CD4-positive, alpha-beta T cell treated with Interleukin-15 for 1 hour (primary cell): ENCODE measurements at places on chromosomes 16 and 17.
A peak's percentile ranks its signal among the peaks of the same experiment; 100 is the strongest.

DNA sequence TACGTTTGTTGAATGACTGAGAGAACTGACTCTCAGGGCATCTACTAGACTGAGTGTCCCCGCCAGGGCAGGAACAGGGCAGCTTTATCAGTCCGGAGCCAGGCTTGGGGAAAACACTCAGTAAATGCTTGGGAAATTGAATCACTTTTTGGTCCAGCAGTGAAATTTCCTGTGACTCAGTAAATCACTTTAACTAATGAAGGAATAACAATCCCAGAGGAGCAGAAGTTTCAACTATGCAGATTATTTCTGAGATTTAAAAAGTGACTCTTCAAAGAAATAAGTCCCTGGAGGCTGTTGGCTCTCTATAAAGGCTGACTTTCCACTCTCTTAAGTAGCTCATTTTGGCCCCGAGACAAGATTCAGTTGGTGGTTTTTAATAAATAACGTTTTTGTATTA, 101.8 kb downstream of the FOXL1 start:
- DNase-seq: no peak

DNA sequence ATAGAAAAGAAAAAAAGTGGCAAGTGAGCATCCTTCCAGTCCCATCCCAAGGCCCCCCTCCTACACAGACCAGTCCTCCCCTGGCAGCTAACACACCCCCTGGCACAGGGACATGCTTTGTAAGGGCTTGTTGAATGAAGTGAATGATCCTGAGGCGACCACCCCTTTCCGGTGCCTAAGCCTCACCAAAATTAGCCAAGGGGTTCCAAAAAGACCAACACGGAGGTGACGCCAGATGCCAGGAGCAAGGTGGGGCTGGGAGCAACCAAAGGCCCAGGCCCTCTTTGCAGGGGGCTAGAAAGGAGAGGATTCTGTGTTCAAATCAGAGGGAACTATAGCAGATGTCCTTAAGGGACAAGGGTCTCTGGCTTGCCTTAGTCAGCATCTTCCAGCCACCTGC, 5.5 kb downstream of the KRT35 start:
- no peak for DNase-seq

- DNase-seq: no peak
These were observed 897 bp downstream of the TP53I13 start for GRCh38 chr17:29569245-29569950.

- no peak for DNase-seq
These were observed 393.4 kb downstream of the SEC14L1 start for GRCh38 chr17:77534137-77534536.

DNA sequence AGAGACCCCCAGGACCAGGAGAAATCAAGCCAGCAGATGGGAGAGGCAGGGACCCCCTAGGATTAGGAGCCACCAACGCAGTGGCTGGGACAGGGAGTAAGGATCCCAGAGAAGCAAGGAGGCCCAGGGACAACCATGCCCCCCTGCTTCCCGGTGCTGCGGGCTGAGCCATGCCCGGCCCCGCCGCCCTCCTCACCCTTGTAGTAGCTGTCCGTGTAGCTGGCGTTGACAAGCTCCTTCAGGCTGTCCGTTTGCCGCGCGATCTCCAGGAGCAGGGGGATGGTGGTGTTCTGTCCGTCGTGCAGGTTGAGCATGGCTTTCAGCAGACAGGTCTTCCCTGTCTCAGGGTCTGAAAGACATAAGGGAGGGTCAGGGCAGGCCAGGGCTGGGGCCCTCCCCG, 18.4 kb downstream of the TRPV1 start:
- no peak for DNase-seq

GRCh38 chr17:37429453-37429852, 22.8 kb downstream of the TADA2A start:
- no peak for DNase-seq

DNA sequence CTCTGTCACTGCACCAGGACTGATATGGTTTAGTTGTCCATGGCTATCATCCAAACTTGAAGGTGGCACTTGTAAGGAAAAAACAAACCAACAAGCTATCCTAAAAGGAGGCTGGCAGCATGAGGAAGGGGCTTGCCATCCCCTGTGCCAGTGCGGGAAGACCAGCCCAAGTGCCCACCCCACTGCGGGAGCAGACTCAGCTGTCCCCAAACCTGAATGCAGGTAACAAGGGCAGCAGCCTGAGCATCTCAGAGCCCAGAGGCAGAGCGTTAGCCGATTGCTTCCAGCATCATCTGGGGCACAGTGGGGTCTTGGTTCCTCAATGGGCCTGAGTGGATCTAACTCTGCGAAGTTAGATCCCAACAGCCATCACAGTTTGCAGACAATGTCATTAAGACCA, 29.2 kb upstream of the C16orf78 start:
- DNase-seq: no peak

GRCh38 chr17:80871341-80871740, 120.3 kb upstream of the CHMP6 start:
- DNase-seq: no peak

- DNase-seq: no peak
These were observed 91.4 kb upstream of the CCL2 start for GRCh38 chr17:34163646-34164045.

DNA sequence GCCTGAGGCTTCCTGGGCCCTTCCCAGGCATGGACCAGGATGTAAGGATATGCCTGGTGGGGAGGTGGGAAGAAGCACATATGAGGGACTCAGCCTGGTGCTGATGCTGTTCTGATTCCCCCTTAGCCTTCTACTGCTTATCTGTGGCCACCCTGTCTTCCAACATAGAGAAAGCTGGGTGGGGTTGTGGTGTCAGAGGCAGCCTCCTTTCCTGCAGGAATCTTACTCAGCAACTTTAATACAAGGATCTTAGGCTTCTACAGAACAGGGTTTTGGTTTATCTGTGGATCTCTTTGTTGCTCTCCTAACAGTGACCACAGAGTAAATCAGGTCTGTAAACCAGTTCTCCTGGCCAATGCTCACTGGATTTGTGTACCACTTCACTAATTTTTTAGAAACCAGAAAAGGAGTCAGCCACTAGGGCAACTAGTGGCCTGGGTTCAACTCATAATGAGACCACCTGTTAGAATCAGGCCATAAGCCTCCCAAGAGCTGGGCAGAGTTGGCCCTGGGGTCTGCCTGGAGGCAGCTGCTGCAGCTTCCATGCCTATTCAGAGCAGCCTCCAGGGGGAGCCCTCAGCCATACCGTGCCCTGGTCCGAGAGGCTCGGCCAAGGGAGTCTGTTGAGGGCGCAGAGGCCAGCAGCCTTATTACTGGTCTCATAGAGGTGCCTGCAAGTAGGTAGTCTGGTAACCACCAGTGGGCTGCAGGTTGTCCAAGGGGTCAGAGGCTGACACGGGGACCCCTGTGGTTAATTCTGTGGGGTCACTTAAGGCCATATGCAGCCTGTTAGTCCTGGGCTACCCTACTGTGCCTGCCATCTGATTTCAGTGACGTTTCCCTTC, 7.1 kb downstream of the HAS3 start:
- peak; percentile 36 for DNase-seq

DNA sequence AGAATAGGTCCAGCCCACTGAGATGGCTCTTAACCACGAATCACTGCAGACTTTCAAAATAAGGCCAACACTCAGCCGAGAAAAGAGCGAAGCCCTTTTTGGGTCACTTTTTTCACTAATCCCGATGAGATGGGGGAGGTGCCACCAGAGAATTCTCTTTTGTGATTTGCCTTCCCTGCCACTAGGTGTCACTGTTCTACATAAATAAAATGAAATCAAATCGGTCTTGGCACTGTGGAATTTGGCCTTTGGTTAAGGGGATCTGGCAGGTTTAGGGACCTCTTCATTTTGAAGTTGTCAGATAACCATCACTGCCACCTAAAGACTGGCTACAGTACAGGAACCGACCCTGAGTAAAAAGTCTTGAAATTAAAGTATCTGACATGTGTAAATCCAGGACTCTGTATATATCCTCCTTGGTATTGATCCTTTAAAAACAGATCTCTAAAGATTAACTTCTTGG, 147.0 kb downstream of the HS3ST4 start:
- no peak for DNase-seq

GRCh38 chr17:78787444-78787843, 5.4 kb upstream of the CYTH1 start:
- no peak for DNase-seq

GRCh38 chr16:89484923-89485679, 5.3 kb downstream of the ANKRD11 start:
- peak; percentile 55 for DNase-seq

- DNase-seq: no peak
These were observed 816 bp downstream of the HSBP1 start for GRCh38 chr16:83808573-83809014.

DNA sequence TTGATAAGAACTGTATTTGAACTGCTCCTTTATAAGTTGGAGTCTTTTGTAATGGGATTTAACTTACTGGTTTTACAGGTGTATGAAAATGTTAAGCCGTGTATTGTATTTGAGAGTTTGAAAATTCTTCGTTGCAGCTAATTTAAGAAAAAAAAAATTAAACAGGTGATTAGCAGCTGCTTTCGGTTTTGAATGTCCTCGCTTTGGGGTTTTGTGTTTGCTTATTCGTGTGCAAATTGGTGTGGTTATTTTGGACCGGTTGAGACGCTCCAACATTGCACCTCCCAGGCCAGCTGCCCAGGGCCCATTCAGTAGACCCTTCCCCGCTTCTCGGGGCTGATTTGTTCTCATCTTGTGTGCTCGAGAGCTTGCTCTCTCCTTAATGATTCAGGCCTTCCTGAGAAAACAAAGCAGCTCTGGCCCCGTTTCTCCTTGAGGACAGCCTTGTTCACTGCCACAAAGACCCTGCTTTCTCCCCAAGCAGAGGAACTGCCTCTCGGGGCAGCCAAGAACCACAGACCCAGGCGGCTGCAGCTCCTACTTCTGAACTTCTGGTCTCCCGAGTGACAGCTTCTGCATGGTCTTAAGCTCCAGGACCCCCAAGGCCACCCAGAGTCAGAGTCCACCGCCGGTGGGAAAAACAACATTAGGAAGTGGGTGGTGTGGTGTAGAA, 100.5 kb downstream of the MSI2 start:
- no peak for DNase-seq

DNA sequence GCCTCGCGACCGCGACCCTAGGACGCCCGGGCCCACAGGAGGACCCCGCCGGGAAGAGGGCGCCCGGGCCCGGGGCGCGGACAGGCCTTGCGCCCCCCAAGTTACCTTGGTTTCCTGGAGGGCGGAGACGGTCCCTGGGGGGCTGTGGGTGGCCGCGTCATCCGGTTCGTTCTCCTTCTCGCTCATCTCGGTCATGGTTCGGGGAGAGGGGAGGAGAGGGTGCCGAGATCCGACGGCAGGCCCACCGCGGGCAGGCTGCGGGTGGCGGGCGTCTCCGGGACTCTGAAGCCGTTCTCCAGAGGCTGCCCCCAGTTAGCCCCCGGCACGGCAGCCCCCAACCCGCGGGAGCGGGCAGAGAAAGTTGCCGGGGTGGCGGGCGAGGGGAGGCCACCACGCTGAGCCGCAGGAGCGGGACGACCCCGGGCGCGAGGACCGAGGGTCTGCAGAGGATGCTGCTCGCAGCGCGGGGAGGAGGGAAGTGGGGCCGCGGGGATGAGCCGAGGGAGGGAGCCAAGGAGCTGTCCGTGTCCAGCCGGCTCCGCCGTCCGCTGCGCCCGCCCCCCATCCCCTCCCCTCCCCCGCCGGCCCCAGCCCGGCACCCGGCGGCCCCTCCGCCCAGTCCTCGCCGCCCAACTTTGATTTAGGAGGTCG, at the start of gene STAC2:
TSS of gene STAC2 (minus strand) at position 638 of the 651 bp plus-strand sequence. CDS start at position 195, 443 bp downstream.
- DNase-seq: peak; percentile 33

GRCh38 chr16:56277075-56277474, 85.8 kb downstream of the GNAO1 start:
- no peak for DNase-seq
